ENCODE measurements at places on chromosomes 7 and 10.

GRCh38 chr7:18458830-18459229 lies 36.7 kb upstream of the HDAC9 start:
- DNase-seq, result peak; percentile 57

DNA sequence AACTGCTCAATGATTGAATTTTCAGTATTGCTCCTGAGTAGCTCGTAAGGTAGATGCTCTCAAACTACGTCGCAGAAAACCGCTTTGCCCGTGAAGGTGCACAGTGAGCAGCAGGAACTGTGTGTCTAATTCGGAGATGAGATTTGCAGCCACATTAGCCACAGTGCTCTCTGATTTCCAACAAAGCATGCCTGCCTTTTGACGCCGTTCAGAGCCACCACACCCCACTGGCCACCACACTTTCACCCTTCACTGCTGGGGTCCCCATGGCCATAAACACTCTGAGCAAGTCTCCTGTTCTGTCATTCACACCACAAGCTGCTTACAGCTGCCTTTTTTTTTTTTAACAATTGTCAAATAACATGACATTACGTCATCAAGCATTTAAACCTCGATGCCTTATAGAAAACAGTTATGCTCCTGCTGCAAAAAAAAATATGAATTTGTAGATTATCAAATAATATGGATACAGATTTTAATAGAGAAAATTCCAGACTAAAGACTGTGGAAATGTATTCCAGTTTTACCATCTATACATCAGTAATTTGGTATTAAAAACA lies 578.8 kb upstream of the PFKP start:
- no peak for DNase-seq

- peak; percentile 83 for DNase-seq
Measured at GRCh38 chr7:106126170-106126938, 14.2 kb upstream of the SYPL1 start.

- DNase-seq, result no peak
Measured at GRCh38 chr10:70358446-70358845, 24.0 kb downstream of the LRRC20 start.

GRCh38 chr7:81112731-81113130 lies 193.9 kb upstream of the SEMA3C start:
- no peak for DNase-seq

GRCh38 chr7:115561335-115562110 lies 469.0 kb downstream of the TFEC start:
- peak; percentile 39 for DNase-seq

- DNase-seq, result no peak
Measured at GRCh38 chr7:6436385-6436685, 11.4 kb downstream of the DAGLB start.

GRCh38 chr7:151249034-151249731 lies 689 bp upstream of the SMARCD3 start:
- peak; percentile 35 for DNase-seq

GRCh38 chr10:31101123-31101522 lies 69.5 kb upstream of the ZNF438 start:
- DNase-seq, result peak; percentile 92

DNA sequence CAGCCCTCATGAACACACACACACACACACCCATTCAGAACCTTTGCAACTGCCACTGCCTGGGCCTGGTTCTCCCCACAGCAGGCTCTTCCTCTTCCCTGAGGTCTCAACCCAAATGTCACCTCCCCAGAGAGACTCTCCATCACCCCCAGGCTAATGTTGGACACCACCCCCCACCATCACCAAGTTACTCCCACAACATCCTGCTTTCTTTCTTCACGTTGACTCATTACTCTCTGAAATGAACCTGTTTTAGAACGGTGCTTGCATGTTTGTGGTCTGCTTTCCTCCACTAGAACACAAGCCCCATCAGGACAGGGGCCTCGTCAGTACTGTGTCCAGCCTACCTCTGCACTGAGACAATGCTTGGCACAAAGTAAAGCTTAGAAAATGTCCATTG lies 16.0 kb downstream of the AFAP1L2 start:
- DNase-seq, result no peak

- DNase-seq, result no peak
Measured at GRCh38 chr10:90204131-90204955, 503.0 kb downstream of the KIF20B start.

- DNase-seq, result no peak
Measured at GRCh38 chr10:96833220-96834001, 1.3 kb downstream of the LCOR start.

GRCh38 chr10:350981-351501 lies 215.8 kb downstream of the ZMYND11 start:
- DNase-seq, result no peak

GRCh38 chr10:110244550-110244949 lies 37.1 kb downstream of the MXI1 start:
- DNase-seq, result no peak

- DNase-seq, result no peak
Measured at GRCh38 chr10:133158437-133158755, 1.6 kb upstream of the KNDC1 start.

DNA sequence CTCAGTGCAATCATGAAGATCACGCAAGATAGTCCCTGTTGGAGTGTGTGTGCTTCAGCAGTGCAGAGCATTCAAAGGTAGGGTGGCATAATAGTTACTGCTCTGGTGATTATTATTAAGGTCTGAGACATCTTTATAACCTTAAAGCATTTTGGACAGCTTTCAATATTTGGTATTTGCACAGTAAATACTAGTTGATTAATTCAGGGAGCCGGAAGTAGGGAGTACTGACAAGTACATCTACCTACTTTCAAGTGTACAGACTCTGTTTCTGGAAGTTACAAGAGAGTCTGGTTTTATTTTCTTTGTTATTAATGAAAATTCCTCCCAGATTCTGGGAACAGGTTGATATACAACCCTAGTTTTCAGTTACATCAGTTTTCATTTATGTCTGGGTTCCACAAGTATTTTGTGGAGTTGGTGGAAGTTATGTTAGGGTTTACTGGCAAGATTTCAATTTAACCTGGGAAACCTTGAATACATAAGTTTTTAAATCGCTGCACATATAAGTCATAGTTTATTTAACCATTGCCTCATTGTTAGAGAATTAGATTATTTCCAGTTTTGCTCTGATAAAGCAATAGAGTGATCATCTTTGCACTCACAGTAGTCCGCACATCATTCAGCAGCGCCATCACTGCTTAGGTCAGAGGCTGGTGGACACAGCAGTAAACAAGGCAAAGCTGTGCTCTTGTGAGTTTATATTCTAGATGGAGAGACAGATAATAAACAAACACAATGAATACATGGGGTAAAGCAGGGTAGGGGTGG lies 366.6 kb downstream of the REEP3 start:
- DNase-seq, result no peak

All from fibroblast of mammary gland (primary cell).